Esophagus (tissue), 2 donors: ENCODE measurements at places on chromosomes 2 and 18. TPM values are rescaled to one million over a fixed set of nuclear protein-coding genes. Genes with fewer than 3 reads are reported as not detected.

Gene UGT1A3
- polyA plus RNA-seq = 0.07 TPM

Gene PAX8
- 0.28 TPM for polyA plus RNA-seq

Gene PGAP1
- 1.7 TPM for polyA plus RNA-seq

Gene RBM44
- 0.24 TPM for polyA plus RNA-seq

Gene EVX2
- not detected for polyA plus RNA-seq
